ENCODE measurements at places on chromosomes 1 and 21.

DNA sequence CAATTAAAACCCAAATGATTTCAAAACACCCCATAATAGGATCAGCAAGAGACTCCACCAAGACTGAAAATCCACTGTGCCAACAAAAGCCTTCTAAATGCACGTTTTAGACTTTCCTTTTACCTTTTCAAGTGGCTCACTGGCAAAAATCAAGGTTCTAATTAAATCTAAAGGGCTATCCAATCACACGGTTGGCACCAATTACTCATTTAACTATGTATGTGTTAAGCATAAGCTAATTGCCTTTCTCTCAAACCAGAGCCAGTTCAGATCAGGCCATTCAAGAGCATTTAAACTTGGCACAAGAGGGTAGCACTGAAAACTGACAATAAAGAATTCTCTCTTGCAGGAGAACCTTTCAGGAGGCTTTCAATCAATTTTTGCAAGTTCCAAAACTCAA, 139.5 kb downstream of the RGS7 start:
- no peak for DNase-seq

DNA sequence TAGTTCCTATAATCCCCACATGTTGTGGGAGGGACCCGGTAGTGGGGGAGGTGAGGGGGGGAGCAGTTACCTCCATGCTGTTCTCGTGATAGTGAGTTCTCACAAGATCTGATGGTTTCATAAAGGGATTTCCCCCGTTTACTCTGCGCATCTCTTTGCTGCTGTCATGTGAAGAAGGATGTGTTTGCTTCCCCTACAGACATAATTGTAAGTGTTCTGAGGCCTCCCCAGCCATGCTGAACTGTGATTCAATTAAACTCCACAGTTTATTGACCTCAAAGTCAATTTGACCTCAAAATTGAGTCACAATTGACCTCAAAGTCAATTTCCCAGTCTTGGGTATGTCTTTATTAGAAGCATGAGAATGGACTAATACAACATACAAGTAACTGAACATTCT, 19.7 kb downstream of the DPH5 start:
- no peak for DNase-seq

DNA sequence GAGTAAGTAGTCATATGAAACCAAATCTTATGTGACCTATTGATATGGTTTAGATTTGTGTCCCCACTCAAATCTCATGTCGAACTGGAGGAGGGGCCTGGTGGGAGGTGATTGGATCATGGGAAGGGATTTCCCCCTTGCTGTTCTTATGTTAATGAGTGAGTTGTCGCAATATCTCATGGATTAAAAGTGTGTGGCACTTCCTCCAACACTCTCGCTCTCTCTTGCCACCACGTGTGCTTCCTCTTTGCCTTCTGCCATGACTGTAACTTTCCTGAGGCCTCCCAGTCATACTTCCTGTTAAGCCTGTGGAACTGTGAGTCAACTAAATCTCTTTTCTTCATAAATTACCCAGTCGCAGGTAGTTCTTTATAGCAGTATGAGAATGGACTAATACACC, 241.2 kb downstream of the RGS7 start:
- DNase-seq, result no peak

DNA sequence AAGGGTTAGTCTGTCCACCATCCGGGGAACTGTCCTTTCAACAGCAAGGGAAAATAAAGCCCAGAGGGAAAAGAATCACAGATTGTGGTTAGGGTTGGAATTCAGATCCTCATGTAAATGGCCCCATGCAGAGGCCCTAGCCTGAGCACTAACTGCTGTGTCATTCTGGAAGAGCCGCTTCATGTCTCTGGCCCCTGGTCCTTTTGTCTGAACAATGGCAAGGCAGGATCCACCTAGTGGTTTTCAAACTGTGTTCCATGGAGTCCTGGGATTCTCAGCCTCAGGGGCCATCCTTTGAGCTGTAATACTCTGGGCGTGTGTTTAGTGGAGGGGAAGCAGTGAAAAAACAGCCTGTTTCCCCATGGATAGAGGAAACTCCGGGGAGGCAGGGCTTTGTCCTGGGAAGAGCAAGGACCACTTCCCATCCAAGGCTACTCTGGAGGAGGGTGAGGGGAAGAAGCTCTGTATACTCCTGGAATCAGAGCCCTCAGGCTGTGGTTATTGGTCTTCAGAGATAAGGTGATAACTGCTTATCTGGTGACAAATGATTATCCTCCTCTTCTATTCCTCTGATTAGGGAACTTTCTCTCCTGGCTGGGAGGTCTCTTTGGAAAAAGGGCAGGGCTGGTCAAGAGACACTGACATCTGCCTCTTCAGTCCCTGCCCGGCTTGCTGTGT, 19.2 kb downstream of the PAX7 start:
- no peak for DNase-seq

GRCh38 chr1:180186831-180187230, 32.2 kb downstream of the QSOX1 start:
- no peak for DNase-seq

- peak; percentile 50 for DNase-seq
Measured at GRCh38 chr1:15430787-15431570, 7.3 kb upstream of the CTRC start.

- DNase-seq, result no peak
Measured at GRCh38 chr1:214445199-214445598, 106.2 kb downstream of the PTPN14 start.

DNA sequence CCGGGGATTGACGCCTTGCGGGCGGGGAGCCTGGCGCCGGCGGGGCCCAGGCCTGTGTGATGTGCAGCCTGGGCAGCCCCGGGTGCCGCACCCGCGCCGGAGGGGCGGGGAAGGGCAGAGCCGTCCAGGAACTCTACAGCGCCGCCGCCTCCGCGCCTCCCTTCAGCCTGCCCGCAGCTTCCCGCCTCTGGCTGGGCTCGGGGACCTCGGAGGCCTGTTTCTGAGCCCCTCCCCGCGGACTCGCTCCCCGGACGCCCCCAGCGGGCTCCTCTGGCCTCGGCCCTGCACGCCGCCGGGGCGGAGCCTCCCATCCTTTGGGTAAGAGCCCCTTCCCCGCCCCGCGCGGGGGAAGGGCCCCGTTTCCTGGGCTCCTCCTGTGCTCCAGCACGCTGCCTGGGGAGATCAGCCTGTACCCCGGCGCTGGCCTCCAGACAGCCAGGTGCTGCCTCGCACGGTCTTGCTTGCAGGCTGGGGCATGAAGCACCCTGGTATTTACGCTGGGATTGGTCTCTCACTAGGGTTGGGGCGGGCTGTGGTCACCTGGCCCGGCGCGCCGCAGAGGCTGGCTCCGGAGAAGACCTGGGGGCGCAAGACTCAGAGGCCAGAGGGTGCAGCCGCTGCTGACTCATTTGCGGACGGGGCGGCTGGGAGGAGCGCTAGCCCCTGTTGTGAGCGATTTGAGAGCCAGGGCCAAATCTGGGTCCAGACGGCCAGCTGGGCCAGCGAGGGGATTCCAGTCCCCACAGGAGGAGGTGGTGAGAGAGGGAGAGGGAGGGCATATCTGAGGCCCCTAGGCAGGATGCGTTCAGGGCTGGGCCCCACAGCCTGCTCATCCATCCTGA, 5.7 kb upstream of the ACOT11 start:
- peak; percentile 16 for DNase-seq

GRCh38 chr1:25520446-25521061, 22.9 kb upstream of the LDLRAP1 start:
- DNase-seq, result peak; percentile 23

DNA sequence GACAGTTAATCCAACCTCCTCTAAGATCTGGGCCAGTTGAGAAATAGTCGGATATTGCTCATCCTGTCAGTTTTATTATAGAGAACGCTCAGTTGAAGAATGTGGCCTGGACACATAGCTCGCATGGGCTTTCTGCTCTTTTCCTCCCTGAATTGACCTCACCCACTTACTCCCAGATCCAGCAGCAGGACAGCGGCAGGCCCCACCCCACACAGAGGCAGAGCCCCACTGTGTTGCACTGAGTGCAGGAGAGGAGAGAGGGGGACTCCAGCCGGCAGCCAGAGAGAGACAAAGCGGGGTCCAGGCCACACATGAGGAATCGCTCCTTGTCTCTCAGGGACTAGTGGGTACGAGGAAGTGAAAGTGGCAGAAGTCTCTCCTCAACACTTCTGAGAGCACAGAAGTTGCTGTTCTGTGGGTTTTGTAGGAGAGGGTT, 78.6 kb downstream of the LAMC1 start:
- no peak for DNase-seq
